Breast epithelium (tissue), 4 donors: ENCODE measurements at places on chromosomes 16 and 17. TPM values are rescaled to one million over a fixed set of nuclear protein-coding genes. Genes with fewer than 3 reads are reported as not detected.
A peak's percentile ranks its signal among the peaks of the same experiment; 100 is the strongest.

- no peaks in the 10 kb centered on the region for H3K36me3 ChIP-seq
- H3K27ac ChIP-seq: peak overlapping the region; percentile 87
- no peaks in the 10 kb centered on the region for H3K27me3 ChIP-seq
- H3K4me3 ChIP-seq: peak overlapping the region; percentile 33
Measured at GRCh38 chr17:77609553-77610517, 348.7 kb upstream of the TNRC6C start.

- DNase-seq: no peak
- H3K36me3 ChIP-seq: no peaks in the 10 kb centered on the region
- no peak overlapping the region for H3K4me3 ChIP-seq
Measured at GRCh38 chr17:2292100-2292499, 11.5 kb downstream of the SMG6 start.

- peak overlapping the region; percentile 8 for H3K4me3 ChIP-seq
- no peaks in the 10 kb centered on the region for H3K36me3 ChIP-seq
- H3K27ac ChIP-seq: peak overlapping the region; percentile 43
- peak; percentile 60 for DNase-seq
Measured at GRCh38 chr17:68491381-68492231, 20.6 kb upstream of the PRKAR1A start.

GRCh38 chr17:80212511-80212910 lies 7.6 kb downstream of the SGSH start:
- no peak overlapping the region for H3K4me3 ChIP-seq
- H3K27me3 ChIP-seq: no peaks in the 10 kb centered on the region
- DNase-seq: no peak
- no peak overlapping the region for H3K27ac ChIP-seq
- H3K4me1 ChIP-seq: no peaks in the 10 kb centered on the region

RECQL5 gene
- total RNA-seq: 22.8 TPM

CTRB1 gene
- not detected for total RNA-seq

- no peak for DNase-seq
- no peak overlapping the region for H3K4me3 ChIP-seq
- H3K27ac ChIP-seq: no peak overlapping the region
- H3K36me3 ChIP-seq: no peaks in the 10 kb centered on the region
Measured at GRCh38 chr17:27463235-27463677, 7.0 kb downstream of the KSR1 start.

DNA sequence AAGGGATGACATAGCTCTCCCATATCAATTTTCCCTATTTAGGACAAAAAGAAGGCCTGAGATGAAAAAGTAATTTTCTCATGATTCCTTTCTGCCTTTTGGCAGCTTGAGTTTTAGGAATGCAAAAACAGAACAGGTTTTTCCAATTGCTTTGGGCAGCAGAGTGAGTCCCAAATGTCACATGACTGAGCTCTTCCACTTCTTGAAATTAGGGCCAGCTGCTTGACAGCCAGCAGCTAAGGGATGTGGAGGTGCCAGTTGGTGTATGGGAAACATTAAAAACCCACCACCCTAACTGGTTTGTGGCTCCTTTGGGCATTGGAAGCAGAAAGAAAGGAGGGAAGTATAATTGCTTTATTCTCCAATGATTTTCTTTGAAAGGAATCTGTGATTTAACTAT lies 133.8 kb upstream of the FAM20A start:
- no peaks in the 10 kb centered on the region for H3K36me3 ChIP-seq
- no peaks in the 10 kb centered on the region for H3K27me3 ChIP-seq
- H3K4me1 ChIP-seq: no peaks in the 10 kb centered on the region
- H3K27ac ChIP-seq: peak overlapping the region; percentile 69
- no peak overlapping the region for H3K4me3 ChIP-seq

WSCD1 gene
- total RNA-seq: 0.88 TPM

- no peaks in the 10 kb centered on the region for H3K4me1 ChIP-seq
- DNase-seq: no peak
- H3K27ac ChIP-seq: no peak overlapping the region
Measured at GRCh38 chr17:77842528-77843147, 115.9 kb upstream of the TNRC6C start.

DNA sequence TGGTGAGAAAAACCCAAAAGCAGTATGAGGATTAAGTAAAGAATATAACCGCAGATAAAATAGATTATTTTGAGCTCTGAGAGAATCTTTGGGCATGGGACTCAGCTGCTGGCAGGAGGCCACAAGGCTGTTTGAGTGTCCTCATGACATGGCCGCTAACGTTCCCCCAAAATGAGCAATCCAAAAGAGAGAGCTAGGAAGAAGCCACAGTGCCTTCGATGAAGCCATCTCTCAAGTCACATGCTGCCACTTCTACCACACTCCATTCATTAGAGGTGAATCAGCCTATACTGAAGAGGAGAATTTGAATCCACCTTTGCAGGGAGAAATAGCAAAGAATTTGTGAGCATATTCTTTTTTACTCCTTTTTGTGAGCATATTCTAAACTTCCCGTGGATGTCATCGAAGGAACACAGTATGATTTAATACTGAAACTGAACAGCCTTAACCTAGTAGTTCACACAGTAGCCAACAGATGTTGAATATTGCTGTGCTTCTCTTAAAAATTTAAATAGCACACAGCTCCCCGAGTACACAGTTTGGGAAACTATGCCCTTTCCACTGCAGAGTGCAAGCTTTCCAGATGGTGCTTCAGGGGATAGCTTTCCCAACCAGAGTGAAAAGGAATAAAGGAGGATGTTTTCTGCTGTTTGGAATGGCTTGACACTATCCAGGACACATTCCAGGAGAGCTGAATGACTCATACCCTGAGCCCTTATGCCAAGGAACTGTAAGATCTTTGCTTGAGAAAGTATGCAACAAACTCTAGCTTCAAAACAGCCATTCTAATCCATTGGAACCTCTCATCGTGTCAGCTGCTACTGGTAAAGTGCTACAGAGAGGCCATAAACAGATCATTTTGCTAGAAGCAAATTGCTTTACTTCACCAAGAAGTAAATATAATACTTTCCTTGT lies 33.9 kb downstream of the ANKFY1 start:
- no peaks in the 10 kb centered on the region for H3K27me3 ChIP-seq
- peaks cover 8% of the 10 kb centered on the region for H3K4me1 ChIP-seq
- H3K27ac ChIP-seq: peak overlapping the region; percentile 83
- no peak for DNase-seq

- DNase-seq: peak; percentile 58
- no peaks in the 10 kb centered on the region for H3K36me3 ChIP-seq
- no peaks in the 10 kb centered on the region for H3K27me3 ChIP-seq
- no peak overlapping the region for H3K4me3 ChIP-seq
Measured at GRCh38 chr16:59886021-59886420, 1151.9 kb upstream of the GOT2 start.

NECAB2 gene
- total RNA-seq: not detected

GRCh38 chr17:73770115-73770848 lies 126.0 kb upstream of the SDK2 start:
- no peaks in the 10 kb centered on the region for H3K36me3 ChIP-seq
- peaks cover 4% of the 10 kb centered on the region for H3K27me3 ChIP-seq
- H3K4me1 ChIP-seq: peaks cover 5% of the 10 kb centered on the region
- peak; percentile 65 for DNase-seq
- no peak overlapping the region for H3K4me3 ChIP-seq

DNA sequence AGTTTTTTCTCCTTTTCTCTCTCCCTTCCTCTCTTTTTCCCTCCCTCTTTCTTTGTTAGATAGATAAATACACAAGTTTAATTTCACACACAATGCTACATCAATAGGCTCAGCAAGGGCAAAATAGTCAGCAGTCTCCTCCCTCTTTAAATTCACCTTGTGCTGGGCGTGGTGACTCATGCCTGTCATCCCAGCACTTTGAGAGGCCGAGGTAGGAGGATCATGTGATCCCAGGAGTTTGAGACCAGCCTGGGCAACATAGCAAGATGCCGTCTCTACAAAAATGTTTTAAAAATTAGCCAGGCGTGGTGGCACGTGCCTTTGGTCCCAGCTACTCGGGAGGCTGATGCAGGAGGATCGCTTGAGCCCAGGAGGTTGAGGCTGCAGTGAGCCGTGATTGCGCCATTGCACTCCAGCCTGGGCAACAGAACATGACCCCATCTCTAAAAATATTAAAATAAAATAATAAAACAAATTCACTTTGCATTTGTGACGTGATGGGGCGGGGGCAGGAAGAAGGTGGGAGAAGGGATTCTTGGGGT lies 27.4 kb downstream of the IL21R start:
- H3K4me3 ChIP-seq: no peak overlapping the region
- no peak for DNase-seq
- H3K36me3 ChIP-seq: no peaks in the 10 kb centered on the region
- no peaks in the 10 kb centered on the region for H3K4me1 ChIP-seq
- peaks cover 16% of the 10 kb centered on the region for H3K27me3 ChIP-seq
